Activated CD8-positive, alpha-beta T cell treated with anti-CD3 and anti-CD28 coated beads, Interleukin-2, amount 10 ng/mL, durations not matched to agents 7 days and 5 days (primary cell): ENCODE measurements at places on chromosomes 2 and 18. TPM values are rescaled to one million over a fixed set of nuclear protein-coding genes. Genes with fewer than 3 reads are reported as not detected.
A peak's percentile ranks its signal among the peaks of the same experiment; 100 is the strongest.

DNA sequence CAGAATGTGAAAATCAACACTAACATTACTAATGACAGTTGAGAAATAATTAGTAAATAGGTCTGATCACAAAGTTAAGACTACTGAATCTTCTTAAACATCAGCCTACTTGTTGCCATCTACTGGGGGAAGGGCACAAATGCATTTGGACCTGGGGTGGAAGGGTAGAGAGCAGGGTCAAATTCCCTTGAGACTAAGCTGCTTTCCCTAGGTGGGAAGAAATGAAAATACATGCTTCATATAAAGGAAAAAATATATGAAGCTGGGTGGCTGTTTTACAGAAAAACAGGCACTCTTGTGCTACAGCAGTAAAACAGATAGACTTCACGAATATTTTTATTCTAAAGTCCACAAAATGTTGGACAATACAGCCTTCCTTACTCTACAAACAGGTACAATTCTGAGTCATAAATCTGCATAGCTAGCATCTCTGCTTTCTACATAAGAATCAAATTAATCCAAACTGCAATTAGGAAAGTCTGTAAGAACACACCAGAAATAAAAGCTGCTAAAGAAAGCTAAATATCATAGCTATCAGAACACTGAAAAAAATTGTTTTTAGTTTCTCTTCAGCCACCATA, 10.9 kb downstream of the TRIP12 start:
- DNase-seq: peak; percentile 30

DNA sequence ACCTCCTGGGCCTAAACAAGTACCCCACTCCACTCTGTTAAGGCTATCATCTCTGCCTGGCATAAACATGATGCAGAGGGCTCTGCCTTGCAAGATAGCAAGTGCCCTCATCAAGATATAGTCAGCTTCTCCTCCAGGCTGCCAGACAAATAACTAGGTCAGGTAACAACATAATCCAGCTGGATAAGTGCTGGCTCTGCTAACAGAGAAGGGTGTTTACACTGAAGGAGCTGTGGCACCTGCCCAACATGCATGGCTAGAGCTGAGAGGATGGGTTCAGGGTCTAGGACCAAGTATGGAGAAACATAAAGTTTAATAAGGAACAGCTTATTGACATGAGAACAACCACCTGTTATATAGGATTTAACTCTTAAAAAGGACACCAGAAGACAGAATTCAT, 42.8 kb downstream of the DLGAP1 start:
- DNase-seq: no peak

- no peak for DNase-seq
Measured at GRCh38 chr2:107681936-107682335, 144.8 kb upstream of the RGPD4 start.

GRCh38 chr2:236706288-236706687, 136.7 kb downstream of the ACKR3 start:
- DNase-seq: no peak

- DNase-seq: no peak
Measured at GRCh38 chr2:121390082-121390692, 105.2 kb upstream of the TFCP2L1 start.

DNA sequence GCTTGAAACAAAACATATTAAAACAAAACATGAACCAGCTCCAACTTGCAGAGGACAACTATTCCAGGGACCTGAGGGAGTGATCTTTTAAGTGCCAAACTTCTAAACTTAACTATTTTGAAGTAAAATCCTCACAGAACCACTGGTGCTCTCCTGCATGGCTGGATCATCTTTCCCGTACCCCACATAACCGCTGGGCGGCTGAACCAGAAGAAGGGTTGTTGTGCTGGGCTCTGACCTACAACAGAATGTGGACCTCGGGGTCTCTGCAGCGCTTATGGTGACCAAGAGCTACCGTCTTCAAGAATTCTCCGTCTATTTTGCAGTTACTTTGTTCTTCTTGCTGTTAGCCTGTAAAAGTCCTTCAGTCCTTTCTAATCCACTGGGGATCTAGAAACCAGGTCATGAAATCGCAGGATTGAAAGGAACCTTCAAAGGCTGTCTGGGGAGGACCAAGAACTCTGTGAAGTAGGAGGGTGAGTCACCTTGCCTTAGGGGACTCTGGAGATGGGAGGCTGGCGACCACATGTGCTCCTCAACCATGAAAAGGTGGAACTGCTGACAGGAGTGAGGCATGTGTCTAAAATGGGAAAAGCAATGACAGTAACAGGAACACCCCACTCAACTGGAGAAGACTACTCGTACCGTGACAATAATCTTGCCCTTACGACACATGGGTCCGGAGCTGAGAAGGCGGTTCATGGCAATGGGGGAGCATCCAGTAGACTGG, 46.6 kb downstream of the HDLBP start:
- no peak for DNase-seq

The LYG2 gene
- not detected for total RNA-seq

DNA sequence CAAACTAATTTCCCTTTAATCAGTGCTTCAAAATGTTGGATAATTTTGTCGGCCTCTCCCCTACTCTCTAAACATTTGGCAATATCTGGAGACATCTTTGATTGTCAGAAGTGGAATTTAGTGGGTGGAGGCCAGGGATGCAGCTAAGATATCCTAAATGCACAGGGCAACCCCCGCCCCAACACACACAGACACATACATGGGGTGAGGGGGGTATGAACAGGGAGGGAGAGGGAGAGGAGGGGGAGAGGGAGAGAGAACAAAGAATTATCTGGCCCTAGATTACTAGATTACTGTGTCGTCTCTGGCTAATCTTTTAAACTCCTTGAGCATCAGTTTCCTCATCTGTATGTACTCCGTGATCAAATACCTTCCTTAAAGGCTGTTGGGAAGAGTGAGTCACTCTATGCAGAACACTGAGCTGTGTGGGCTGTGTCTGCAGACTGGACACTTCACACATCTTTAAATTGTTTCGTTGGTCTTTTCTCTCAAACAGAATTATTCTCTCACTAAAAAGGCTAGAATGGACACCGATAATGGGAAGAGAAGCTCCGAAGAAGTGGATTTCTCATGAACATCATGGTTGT, 2.9 kb downstream of the RNF149 start:
- no peak for DNase-seq

DNA sequence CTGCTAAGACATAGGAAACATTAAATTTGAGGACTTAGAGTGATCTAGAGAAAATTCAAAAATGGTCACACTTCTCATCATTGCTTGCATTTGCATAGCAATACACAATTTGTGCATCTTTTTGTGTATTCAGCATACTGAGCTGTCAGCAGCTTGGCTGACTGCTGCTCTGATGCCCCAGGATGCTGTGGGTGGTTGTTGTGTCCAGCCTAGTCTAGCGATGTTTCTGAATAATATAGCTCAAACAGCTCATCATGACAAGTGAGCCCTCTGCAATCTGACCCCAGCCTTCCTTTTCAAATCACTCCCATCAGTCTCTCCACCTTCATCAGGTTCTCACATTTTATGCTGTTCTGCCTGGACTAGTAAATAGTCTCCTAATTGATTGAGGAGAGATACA, 483.7 kb upstream of the SPHKAP start:
- DNase-seq: no peak

GRCh38 chr2:49225126-49225525, 70.8 kb upstream of the FSHR start:
- DNase-seq: no peak

DNA sequence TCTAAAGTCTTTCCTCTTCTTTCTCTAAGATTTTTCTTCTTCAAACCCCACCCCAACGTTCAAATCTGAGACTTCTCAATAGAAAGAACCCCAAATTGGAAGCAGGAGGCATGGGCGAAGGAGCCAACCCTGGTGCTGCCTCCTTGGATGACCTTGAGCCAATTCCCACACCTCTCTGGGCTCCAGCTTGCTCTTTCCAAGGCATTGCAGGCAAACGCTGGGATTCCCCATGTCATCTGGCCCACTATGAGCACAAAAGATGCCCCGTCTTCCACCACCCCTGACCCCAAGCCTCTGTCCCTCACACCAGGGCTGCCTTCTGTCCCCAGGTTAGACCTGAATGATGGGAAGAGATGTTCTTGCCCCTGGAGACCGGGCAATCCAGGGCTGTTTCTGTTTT, 57.0 kb downstream of the TTC32 start:
- no peak for DNase-seq

The ANO7 gene
- total RNA-seq: 0.29 TPM

GRCh38 chr2:118171546-118171945, 83.3 kb downstream of the INSIG2 start:
- DNase-seq: no peak

- no peak for DNase-seq
Measured at GRCh38 chr2:7278984-7279383, 361.8 kb downstream of the RNF144A start.

The TRIM43 gene
- total RNA-seq: not detected

DNA sequence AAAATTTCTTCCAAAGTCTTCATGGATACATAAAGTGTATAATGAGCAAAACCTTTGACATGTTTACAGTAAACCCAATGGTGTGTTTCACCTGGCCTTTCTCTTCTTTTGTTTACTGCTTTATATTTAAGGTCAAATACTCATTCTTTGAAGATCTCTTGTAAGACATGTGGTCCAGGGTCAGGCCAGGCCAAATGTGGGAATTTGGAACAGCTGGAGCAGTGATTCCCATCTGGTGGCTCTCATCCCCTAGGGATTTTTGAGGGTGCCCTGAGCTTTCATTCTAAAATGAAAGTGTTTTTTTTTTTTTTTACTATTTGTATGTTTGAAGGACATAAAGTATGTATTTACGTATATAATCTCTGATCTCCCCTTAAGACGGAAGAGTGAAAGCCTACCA, 13.8 kb upstream of the MGAT5 start:
- DNase-seq: no peak

The MOGAT1 gene
- not detected for total RNA-seq

- DNase-seq: no peak
Measured at GRCh38 chr2:82345910-82346309, 2041.4 kb upstream of the LRRTM1 start.

The LRP2 gene
- 0.03 TPM for total RNA-seq

The RTP5 gene
- total RNA-seq: not detected

DNA sequence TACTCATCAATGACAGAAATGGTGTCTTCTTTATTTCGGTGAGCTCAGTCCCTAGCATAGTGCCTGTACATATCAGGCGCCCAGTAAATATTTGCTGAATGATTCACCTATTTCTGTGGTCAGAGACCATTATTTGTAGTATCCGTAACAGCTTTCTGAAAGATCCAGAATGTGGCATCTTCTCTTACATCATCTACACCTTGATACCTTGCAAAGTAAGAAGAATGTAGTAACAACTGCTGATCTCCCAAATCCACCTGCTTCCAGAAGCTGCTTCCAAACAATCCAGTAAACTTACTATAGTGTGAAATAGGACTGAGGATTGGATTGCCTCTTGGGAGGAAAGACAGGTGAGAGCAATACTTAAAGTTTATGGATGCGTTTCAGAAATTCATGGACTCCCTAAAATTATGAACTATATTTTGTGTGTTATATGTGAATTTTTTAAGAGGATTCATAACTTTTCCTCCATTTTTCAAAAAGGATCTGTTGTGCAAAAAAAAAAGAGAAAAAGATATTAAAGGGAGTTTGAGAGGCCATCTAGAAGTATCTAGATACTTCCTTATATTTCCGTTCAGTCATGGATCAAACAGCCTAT, 945 bp upstream of the ASXL2 start:
- DNase-seq: no peak

DNA sequence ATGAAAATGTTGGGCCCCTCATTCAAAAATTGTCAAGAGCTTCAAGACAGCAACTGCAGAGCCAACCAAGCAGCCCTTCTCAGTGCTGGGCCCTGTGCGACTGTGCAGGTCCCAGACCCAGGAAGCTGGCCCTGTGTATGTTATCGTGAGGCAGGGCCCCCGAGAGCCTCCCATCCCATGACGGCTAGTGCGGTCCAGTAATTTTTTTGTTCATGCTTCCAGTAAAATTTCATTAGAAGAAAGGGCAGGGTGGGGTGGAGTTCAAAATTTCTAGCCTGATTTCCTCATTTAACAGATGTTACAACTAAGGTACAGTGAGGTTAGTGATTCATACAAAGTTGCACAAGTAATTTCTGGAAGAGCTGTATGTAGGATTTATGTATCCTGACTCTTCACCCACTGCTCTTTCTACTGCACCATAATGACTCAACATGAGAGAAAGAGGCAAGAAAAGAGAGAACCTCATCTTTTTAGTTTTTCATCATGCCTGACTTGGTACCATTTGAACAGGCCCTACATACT, 105.5 kb downstream of the ZEB2 start:
- no peak for DNase-seq

GRCh38 chr2:240351826-240352426, 83.5 kb upstream of the GPC1 start:
- no peak for DNase-seq

DNA sequence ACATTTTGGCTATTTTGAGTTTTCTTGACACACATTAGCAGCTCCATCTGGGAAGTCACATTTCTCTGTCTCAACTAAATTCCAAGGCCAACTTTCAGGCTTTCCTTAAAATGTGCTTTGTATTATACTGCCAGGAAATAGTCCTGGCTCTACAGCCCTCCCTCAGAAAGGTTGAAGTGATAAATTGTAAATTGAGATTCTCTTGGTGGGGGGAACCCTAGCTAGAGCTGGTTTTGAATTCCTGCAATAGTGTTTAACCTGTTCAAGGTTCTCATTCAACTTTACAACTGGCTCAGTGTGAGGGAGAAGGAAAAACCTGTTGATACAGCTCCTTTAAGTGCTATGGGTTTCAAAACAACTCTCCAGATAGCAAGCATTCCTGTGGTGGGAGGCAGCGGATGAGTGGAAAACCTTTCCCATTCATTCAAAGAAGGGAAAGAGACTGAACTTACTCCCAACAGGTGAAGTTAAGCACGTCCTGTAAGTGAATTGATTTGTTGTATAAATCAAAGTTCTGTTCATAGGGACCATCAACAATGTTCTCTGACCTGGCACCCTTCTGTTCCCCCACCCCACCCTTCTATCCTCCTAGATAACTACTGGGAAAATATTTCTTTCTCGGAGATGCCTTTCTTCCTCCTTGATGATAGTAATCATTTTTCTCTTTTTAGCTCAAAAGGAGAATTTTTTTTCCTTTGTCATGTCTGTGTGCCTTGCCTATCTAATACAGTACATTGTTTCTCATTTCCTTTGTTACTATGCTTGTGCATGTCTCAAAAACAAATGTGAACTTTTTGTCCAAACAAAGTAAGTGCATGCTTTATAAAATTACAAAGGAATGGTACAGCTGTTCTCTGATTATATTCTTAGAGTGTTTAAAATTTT, 44.2 kb upstream of the SLC39A10 start:
- no peak for DNase-seq

- DNase-seq: no peak
Measured at GRCh38 chr2:20377741-20378140, 27.1 kb upstream of the PUM2 start.

The CKAP2L gene
- 59.3 TPM for total RNA-seq

The CCDC148 gene
- total RNA-seq: 0.16 TPM

GRCh38 chr2:1619556-1619955, 124.8 kb downstream of the PXDN start:
- DNase-seq: no peak

- no peak for DNase-seq
Measured at GRCh38 chr2:126769118-126769517, 113.2 kb downstream of the GYPC start.

GRCh38 chr2:98469862-98470544, 25.3 kb downstream of the INPP4A start:
- no peak for DNase-seq
